ENCODE measurements at places on chromosomes 11 and 22.

GRCh38 chr11:30487200-30487898 lies 98.8 kb downstream of the MPPED2 start:
- no peak for DNase-seq

DNA sequence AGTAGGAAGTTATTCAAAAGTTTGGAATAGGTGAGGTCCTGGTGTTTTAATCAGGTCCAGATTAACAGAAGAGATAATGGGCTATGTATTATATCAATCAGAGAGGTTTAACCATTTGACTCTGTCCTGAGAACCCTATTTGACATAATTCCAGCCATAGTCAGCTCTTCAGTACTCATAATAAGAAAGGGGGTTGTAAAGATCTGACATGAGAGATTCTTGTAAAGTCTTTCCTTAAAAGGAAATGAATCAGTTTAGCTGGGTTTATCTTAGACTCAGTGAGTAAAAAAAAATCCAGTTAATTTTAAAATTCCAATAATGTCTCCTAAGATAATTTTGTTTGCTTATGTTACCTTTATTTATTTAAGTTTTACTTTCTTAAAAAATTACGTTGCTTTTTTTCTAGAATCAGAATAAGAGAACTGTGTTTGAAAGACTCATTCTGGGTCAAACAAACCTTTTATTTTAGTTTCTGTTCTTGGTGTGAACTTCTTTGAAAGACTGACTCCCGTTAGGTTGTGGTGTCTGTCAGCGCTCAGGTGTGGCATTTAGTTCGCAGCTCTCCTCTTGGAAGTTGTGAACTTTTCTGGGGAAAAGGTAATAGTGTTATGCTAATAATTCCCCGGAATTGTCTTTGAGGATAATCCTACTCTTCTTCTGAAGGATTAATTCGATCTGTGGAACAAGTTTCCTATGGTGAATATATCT lies 20.5 kb downstream of the NUCB2 start:
- DNase-seq: no peak

- no peak for DNase-seq
Observed at GRCh38 chr11:112971827-112972226, 10.6 kb downstream of the NCAM1 start.

DNA sequence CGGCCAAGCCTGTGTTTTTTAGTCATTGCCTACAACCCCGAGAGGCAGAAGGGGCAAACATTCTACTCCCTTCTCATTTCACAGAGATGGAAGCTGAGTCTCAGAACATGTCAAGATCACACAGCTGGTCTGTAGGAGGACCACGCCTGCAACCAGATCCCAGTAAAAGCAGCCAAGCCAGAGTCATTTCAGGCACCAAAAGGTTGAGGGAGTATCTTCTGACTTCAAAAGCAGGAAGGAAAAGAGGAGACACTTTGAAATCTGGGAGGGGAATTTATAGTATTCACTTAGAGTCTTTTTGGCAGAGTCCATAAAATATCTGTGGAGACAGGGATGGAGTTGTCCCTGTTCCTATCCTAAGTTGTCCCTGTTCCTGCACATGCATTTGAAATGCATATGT lies 17.9 kb upstream of the ZDHHC13 start:
- DNase-seq: no peak

DNA sequence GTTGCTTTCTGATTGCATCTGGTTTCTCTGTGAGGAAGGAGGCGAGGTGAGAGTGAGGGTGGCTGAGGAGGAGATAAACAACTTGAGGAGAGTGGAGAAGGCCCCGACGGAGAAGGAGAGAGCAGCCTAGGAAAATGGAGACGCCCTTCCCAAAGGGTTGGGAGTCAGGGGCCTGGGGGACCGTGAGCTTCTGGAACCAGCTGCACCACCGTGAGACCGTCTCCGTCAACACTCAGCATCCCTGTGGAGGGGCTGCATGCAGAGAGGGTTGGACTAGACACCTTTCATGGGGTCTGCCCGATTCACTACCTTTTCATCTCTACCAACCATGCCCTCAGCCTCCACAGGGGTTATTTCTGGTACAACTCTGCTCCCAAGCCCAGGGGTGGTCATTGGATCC lies 13.3 kb upstream of the KMT5B start:
- DNase-seq: no peak
